ENCODE measurements at places on chromosomes 16 and 17. TPM values are rescaled to one million over a fixed set of nuclear protein-coding genes. Genes with fewer than 3 reads are reported as not detected.
A peak's percentile ranks its signal among the peaks of the same experiment; 100 is the strongest.

Gene HYDIN
- total RNA-seq, result 19.7 TPM

Gene OR4D1
- not detected for total RNA-seq

Gene FOXF1
- 3.4 TPM for total RNA-seq

Gene CORO6
- 6.8 TPM for total RNA-seq

Gene PIK3R6
- total RNA-seq, result not detected

Gene GSE1
- 101 TPM for total RNA-seq

Gene RDM1
- total RNA-seq, result 3.9 TPM

Gene KRT27
- total RNA-seq, result not detected

DNA sequence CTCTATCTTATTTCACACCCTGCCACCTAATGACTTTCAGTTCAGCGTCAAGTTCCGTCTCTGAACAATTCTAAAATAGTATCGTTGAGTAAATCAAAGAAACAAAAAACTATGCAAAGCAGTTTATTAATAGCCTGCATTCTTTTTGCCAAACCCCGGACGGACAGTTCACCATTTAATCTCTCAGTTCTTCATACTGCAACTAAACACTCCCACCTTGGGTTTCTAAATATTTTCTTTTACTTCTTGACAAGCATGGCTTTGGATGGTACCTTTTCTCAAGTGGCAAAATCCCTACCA lies 1.2 kb downstream of the MYH11 start:
- no peak overlapping the region for H3K4me3 ChIP-seq
- no peak overlapping the region for H3K27ac ChIP-seq
- peaks cover 3% of the 10 kb centered on the region for H3K36me3 ChIP-seq
- DNase-seq, result no peak

DNA sequence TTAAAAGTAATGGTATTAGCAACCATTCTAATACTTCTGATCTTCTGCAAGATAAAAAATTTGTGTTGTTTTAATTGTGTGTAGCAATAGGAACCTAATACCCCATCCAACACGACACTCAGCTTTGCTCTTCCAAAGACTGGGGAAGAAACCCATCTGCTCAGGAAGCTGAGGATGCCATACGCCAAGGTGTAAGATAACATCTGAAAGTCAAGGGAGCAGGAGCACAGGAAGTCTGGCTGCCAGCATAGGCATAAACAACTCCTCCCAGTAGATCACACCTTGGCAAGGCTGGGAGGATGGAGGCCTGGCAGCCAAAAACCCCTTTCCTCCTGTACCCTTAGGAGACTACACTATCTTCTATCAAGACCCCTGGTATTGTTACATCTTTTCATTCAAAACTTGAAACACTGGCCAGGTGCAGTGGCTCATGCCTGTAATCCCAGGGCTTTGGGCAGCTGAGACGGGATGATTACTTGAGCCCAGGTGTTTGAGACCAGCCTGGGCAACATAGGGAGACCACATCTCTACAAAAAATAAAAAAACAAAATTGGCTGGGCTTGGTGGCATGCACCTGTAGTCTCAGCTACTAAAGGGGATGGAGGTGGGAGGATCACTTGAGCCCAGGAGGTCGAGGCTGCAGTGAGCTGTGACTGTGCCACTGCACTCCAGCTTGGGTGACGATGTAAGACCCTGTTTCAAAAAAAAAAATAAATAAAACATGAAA lies 5.7 kb upstream of the SPHK1 start:
- H3K27me3 ChIP-seq, result peaks cover 9% of the 10 kb centered on the region
- peaks cover 4% of the 10 kb centered on the region for H3K36me3 ChIP-seq
- H3K27ac ChIP-seq, result no peak overlapping the region
- H3K4me1 ChIP-seq, result peaks cover 26% of the 10 kb centered on the region
- no peak for DNase-seq

DNA sequence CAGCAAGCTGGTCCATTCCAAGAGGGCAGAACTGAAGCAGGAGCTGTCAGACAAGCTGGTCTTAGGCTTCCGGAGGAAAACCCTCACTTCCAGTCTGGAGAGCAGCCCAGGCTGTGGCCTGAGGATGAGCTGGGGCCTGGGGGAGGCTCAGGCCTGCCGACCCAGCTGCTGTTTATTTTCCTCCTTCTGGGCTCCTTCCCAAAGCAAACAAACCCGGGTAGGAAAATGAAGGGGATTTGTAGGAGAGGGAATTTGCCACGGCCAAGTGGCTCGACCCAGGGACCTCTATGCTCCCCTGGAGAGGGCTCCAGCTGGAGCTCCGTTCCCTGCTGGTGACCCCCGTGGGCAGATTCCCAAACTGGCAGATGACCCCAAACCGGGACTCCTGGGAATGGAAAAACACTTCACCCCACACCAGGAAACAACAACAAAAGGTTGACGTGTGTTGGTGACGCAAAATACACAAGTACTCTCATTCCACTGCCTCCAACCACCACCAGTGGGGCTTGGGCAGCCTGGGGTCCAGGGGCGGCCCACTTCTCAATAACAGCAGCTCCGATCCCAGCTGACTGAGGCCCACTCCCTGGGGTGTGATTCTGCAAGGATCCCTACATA lies 8.8 kb downstream of the JUP start:
- H3K4me3 ChIP-seq, result no peak overlapping the region
- peak overlapping the region; percentile 87 for H3K27ac ChIP-seq
- DNase-seq, result no peak
- H3K36me3 ChIP-seq, result no peaks in the 10 kb centered on the region
- H3K27me3 ChIP-seq, result no peaks in the 10 kb centered on the region

- H3K27me3 ChIP-seq, result peaks cover 31% of the 10 kb centered on the region
- peaks cover 6% of the 10 kb centered on the region for H3K4me1 ChIP-seq
- no peak overlapping the region for H3K27ac ChIP-seq
- H3K4me3 ChIP-seq, result no peak overlapping the region
- DNase-seq, result no peak
These were observed 18.1 kb upstream of the LCMT1 start for GRCh38 chr16:25093208-25094061.

DNA sequence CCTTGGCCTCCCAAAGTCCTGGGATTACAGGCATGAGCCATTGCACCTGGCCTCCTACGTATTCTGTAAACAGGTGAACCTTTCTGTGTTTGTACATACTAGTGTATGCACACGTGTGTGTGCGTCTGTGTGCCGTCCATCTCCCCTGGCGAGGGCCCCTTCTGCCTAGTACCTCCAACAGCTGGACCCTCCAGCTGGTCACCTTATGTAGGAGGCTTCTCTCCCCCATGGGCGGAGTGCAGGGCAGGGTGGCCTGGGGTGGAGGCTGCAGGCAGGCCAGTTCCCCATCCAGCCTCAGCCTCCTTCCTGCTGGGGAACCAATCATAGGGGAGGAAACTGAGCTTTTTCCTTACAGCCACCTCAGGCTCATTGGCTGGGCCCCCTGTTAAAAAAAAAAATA lies 24.4 kb upstream of the DOC2B start:
- no peak for DNase-seq
- H3K27me3 ChIP-seq, result peaks cover 4% of the 10 kb centered on the region
- no peak overlapping the region for H3K4me3 ChIP-seq
- no peak overlapping the region for H3K27ac ChIP-seq

DNA sequence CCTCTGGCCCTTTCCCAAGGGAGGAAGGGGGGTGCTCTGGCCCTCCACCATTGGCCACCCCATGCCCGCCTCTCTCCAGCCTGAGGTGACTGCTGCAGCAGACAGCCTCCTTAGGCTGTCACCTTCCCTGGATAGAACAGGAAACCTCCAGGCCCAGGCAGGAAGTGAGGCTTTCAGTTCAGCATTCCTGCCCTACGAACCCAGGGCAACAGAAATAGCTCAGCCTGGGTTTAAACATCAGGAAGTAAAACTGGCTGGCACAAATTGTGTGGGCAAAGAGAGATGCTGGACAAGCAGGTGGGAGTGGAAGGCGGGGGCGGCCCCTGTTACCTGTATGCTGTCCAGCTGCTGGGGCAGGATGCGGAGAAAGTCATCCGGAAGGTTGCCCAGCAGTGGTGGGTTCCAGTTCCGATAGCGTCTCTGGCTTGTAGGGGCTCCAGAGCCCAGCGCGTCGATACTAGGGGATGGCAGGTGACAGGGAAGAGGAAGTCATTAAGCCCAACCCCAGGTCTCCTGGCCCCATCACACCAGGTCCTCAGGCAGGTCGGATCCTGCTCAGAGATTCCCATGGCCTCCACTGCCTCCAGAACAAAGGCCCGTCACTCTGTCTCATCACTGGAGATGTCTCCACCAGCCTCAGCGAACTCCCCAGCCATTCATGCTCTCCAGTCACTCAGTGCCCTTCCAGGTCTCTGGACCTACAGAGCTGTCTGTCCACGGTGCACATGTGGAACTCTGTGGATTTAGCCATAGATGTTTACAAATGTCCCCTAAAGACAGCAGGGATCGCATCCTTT lies 23.6 kb upstream of the MRPS23 start:
- no peaks in the 10 kb centered on the region for H3K27me3 ChIP-seq
- peaks cover 59% of the 10 kb centered on the region for H3K4me1 ChIP-seq
- peaks cover 17% of the 10 kb centered on the region for H3K36me3 ChIP-seq
- no peak overlapping the region for H3K27ac ChIP-seq

- H3K27ac ChIP-seq, result no peak overlapping the region
- H3K4me1 ChIP-seq, result peaks cover 15% of the 10 kb centered on the region
- H3K4me3 ChIP-seq, result no peak overlapping the region
- H3K36me3 ChIP-seq, result no peaks in the 10 kb centered on the region
These were observed 231.4 kb upstream of the WSCD1 start for GRCh38 chr17:5838661-5839300.

- no peak overlapping the region for H3K4me3 ChIP-seq
- H3K36me3 ChIP-seq, result no peaks in the 10 kb centered on the region
- peaks cover 32% of the 10 kb centered on the region for H3K27me3 ChIP-seq
- DNase-seq, result no peak
- no peak overlapping the region for H3K27ac ChIP-seq
These were observed 168.9 kb downstream of the CBLN1 start for GRCh38 chr16:49112754-49113153.

DNA sequence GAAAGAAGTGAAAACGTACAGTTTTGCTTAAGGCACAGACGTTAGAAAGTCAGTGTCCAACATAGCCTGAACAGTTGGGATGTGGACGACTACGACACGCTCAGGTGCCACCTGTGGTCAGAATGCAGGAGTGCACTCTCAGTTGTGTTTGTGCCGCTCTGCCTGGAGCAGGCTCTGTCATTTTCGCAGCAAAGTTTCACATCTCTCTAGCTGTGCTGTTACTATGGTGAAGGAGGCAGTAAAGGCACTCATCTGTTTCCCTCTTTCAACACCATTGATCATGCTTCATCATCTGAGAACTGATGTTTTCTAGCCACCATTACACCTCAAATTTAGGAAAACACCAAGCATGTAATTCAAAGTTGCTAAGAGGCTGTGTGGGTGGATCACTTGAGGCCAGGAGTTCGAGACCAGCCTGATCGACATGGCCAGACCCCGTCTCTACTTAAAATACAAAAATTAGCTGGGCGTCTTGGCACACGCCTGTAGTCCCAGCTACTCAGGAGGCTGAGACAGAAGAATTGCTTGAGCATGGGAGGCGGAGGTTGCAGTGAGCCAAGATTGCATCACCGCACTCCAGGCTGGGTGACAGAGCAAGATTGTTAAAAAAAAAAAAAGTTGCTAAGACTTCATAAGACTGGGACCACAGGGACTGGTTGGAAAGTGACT lies 44.9 kb upstream of the DNAJA2 start:
- no peaks in the 10 kb centered on the region for H3K4me1 ChIP-seq
- peaks cover 4% of the 10 kb centered on the region for H3K27me3 ChIP-seq
- no peak overlapping the region for H3K4me3 ChIP-seq
- no peak overlapping the region for H3K27ac ChIP-seq
- H3K36me3 ChIP-seq, result no peaks in the 10 kb centered on the region

GRCh38 chr17:78965491-78965924 lies 14.2 kb downstream of the LGALS3BP start:
- peaks cover 4% of the 10 kb centered on the region for H3K4me1 ChIP-seq
- H3K4me3 ChIP-seq, result no peak overlapping the region
- H3K36me3 ChIP-seq, result no peaks in the 10 kb centered on the region
- H3K27me3 ChIP-seq, result no peaks in the 10 kb centered on the region
- DNase-seq, result no peak
- H3K27ac ChIP-seq, result no peak overlapping the region

DNA sequence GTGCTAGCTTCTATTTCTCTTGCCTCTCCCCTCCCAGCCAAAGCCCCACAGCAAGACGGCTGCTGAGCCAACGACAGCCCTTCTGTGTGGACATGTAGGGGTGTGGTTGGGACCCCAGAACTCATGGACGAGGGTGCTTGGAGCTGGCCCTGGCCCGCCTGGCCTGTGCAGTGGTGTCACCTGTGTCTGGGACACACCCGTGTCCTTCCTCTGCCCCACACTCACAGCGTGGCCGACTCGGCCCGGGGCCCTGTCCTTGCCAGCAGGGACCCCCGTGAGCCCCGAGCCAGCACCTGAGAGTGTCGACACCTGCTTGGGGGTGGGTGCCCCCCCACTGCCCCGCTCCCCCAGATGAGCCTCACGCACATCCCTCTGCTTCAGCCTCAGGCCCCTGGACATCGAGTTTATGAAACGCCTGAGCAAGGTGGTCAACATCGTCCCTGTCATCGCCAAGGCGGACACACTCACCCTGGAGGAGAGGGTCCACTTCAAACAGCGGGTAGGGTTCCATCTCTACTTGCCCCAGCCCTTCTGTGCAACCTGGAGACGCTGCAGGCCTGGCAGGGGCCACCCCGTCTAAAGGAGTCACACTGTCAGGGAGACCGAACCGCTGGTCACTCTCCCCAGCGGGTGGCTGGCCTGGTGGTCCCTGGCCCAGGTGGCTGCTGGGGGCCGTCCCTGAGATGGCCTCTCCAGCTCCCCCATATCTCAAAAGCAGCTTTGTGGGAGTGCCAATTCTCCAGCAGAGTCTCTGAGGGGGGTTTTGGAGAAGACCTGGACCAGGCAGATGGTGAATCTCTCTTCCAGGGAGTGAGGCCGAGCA lies 349.8 kb downstream of the SEC14L1 start:
- peaks cover 5% of the 10 kb centered on the region for H3K4me1 ChIP-seq
- no peak overlapping the region for H3K4me3 ChIP-seq
- H3K36me3 ChIP-seq, result peaks cover 8% of the 10 kb centered on the region
- no peak for DNase-seq

GRCh38 chr17:57678393-57678792 lies 66.7 kb downstream of the CCDC182 start:
- DNase-seq, result no peak
- H3K36me3 ChIP-seq, result peaks cover 16% of the 10 kb centered on the region
- H3K4me1 ChIP-seq, result no peaks in the 10 kb centered on the region
- no peak overlapping the region for H3K4me3 ChIP-seq
- H3K27me3 ChIP-seq, result no peaks in the 10 kb centered on the region

- H3K27me3 ChIP-seq, result no peaks in the 10 kb centered on the region
- peak; percentile 2 for DNase-seq
- no peaks in the 10 kb centered on the region for H3K4me1 ChIP-seq
- no peak overlapping the region for H3K27ac ChIP-seq
These were observed 67.5 kb downstream of the GPRC5B start for GRCh38 chr16:19817122-19817521.
